Gastroesophageal sphincter (tissue), 4 donors: ENCODE measurements at places on chromosomes 7 and 10.

DNA sequence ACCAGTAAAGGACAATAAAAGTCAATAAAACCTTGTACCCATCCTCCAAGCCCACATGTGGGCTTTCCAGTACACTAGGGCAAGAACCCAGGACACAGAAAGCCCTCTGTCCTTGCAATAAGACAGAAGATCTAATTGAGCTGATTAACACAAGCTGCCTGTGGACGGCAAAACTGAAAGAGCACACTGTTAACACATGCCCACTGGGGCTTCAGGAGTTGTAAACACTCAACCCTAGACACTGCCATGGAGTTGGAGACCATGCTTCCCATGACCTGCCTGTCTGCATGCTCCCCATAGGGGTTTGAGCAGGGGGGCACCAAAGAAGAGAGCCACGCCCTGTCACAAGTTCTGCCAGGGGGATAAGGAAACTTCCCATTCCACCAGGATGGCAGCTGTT is 22.6 kb upstream of the WIPF3 start:
- H3K4me1 ChIP-seq, result no peaks in the 10 kb centered on the region
- H3K4me3 ChIP-seq, result no peak overlapping the region

DNA sequence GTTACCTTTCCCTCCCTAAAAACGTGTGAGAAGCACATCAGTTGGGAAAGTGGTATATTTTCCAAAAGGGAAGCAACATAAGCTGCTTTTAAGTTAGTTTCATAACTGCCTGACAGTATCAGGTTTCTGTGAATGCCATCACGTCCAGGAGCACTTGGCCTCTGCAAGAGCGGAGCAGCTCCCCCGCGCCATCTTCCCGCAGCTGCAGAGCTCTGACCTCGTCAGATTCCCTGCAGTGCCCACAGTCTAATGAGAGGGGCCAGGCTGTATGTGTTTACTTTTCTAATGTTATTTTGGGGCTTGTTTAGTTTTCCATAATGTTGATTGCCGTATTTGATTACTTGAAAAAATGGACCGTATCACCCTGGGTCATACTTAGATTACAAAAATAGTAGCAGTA is 74.2 kb downstream of the MGMT start:
- H3K4me1 ChIP-seq, result no peaks in the 10 kb centered on the region
- no peak overlapping the region for H3K27ac ChIP-seq
- ATAC-seq, result no peak
- H3K36me3 ChIP-seq, result peaks cover 28% of the 10 kb centered on the region

DNA sequence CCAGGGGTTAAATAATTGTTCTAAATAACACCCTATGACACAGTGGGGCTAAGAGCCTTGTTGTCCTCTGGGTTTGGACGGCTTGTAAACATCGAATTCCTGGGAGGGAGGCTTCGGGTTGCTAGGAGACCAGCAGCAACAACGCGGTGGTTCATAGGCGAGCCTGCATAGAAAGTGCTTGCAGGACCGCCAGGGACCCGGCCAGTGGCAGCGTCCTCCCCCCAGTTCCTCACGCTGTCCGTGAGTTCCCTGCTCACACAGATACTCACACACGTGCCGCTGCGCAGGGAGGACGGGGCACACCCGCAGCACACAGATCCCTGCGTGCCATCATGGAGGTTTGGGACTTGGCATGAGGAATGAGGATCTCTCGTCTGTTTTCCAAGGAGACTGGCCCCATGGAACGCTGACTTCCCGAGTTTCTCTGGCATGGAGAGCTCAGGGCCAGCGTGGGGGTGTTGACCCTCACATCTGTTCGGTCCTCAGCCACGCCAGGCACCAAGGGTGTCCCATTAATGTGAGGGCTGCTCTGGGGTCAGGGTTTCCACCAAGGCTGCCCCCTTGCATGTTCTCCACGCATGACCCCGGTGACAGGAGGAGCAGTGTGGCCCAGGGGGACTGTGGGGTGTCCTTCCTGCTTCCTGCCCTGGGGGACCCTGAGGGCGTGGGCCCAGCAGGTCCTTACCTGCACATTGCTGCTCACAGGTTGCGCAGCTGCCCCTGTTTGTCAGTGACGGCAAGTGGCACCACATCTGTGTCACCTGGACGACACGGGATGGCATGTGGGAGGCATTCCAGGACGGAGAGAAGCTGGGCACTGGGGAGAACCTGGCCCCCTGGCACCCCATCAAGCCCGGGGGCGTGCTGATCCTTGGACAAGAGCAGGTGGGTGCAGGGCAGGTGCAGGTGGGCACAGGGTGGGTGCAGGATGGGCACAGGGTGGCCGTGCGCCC is 9.7 kb downstream of the NPTX2 start:
- H3K27ac ChIP-seq, result no peak overlapping the region
- no peak for ATAC-seq
- no peaks in the 10 kb centered on the region for H3K4me1 ChIP-seq
- H3K36me3 ChIP-seq, result no peaks in the 10 kb centered on the region
- H3K27me3 ChIP-seq, result peaks cover 45% of the 10 kb centered on the region
- H3K4me3 ChIP-seq, result no peak overlapping the region

DNA sequence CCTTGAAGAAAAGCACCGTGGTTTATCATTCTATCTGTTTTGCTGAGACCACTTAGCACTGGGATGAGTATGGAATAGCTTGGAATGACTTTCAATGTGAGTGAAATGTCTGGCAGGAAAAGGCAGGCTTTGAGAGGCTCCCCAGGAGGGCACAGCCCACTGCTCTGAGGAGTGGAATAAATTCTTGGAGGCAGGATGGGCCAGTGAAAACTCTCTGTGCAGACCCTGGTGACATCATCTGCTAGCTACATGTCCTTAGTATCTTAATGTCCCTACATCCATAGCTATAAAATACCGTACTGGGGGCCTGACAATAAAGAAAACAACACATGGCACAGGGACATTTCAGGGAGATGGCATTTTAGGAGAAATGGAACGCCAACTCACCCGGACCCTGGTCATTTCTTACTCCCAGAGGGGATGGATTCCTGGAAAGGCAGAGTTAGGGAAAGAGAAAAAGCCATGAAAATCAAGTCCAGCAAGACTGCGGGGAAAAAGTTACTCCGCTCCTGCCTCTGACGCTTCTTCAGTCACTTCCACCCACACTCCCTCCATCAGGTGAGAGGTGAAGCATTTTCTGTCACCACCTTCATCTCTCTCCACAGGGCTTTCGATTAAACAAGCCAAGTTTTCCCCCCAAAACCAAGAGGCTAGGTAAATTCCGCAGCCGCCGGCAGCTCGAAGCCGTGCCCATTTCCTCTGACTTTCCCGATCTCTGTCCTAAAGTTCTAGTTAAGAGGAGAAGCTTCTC is 991 bp downstream of the ZNF239 start:
- no peaks in the 10 kb centered on the region for H3K27me3 ChIP-seq
- ATAC-seq, result no peak
- no peaks in the 10 kb centered on the region for H3K36me3 ChIP-seq

DNA sequence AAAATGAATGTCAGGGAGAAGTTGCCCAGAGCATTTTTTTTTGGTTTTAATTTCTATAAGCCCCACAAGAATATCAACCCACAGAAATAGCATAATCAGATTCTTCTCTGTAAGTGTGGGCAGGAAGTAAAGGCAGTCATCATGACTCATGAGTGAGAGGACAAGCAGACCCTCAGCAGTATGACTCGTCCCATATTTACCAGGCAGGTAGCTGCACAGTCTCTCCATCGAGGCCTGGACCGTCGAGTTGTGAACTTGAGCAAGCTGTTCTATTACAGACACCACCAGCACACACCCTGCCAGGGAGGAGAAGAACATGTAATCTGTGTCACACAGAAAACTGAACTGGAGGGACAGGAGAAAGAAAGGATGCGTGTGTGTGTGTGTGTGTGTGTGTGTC is 37.8 kb downstream of the AOAH start:
- H3K27ac ChIP-seq, result no peak overlapping the region
- H3K4me1 ChIP-seq, result no peaks in the 10 kb centered on the region
- H3K27me3 ChIP-seq, result no peaks in the 10 kb centered on the region
- H3K4me3 ChIP-seq, result no peak overlapping the region
- no peaks in the 10 kb centered on the region for H3K36me3 ChIP-seq
- ATAC-seq, result no peak

DNA sequence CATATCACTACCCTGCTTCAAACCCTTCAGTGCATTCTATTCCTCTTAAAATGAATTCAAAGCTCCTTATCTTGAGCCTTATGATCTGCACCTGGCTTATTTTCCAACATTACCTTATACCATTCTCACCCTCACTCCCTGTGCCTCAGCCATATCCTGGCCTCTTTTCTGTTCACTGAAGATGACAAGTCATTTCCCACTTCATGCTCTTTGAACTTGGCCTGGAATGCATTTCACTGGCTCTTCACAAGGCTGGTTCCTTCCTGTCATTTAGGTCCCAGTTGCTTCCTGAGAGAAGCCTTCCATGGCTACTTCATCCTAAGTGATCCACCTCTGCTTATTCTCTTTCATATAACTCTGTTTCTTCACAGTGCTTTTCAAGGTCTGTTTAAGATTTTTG is 3.2 kb upstream of the LIPF start:
- ATAC-seq, result no peak
- no peaks in the 10 kb centered on the region for H3K36me3 ChIP-seq
- H3K4me1 ChIP-seq, result no peaks in the 10 kb centered on the region
- no peak overlapping the region for H3K27ac ChIP-seq
- H3K27me3 ChIP-seq, result no peaks in the 10 kb centered on the region

DNA sequence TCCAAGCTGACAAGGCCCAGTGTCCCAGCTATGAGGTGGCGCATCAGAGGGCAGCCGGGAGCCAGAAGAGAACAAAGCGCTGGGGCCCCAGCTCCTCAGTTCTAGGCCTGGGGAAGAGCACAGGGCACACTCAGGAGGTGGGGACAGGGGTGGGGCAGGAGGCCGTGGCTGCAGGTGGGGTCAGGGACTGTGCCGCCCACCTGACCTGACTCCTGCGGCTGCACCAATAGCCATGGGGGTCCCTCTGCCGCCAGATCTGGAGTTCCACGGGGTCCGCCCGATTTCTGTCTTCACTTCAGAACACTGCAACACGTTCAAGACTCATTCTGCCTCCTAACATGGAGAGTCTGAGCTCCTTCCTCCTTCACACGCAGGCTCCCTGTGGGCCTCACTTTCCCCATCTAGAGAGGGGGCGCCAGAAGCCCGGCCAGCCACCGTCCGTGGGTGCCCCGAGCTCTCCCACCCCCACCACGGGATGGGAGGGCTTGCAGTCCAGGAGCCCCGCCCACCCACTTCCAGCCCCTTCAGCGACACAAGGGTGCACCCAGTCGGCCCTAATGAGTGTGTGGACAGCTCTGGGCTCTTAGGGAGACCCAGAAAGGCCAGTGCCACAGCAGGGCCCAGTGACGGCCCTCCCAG is 278.3 kb downstream of the MAD1L1 start:
- H3K36me3 ChIP-seq, result peaks cover 13% of the 10 kb centered on the region
- no peak overlapping the region for H3K27ac ChIP-seq
- H3K4me3 ChIP-seq, result no peak overlapping the region
- ATAC-seq, result no peak
- H3K27me3 ChIP-seq, result no peaks in the 10 kb centered on the region

- no peak for ATAC-seq
- no peaks in the 10 kb centered on the region for H3K36me3 ChIP-seq
- no peaks in the 10 kb centered on the region for H3K4me1 ChIP-seq
- H3K27me3 ChIP-seq, result no peaks in the 10 kb centered on the region
- H3K4me3 ChIP-seq, result no peak overlapping the region
- H3K27ac ChIP-seq, result no peak overlapping the region
Observed at GRCh38 chr7:72409638-72410015, 2.5 kb downstream of the CALN1 start.

DNA sequence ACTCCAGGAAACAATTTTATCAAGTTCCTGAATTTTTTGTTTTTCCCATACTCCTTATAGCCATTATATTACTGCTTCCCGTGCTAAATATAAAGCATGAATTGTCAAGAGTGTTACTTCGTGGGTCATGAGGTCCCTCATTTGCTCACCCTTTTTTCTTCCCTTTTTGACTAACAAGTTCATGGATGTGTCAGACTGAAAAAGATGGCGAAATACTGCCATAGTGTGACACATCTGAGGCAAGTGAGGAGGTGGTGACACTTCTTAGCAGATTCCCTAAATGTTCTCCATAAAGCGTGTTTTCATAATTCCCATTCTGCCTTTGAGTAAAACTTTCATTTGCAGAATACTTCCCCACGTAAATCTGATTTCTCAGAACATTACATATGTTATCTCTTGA is 269.6 kb upstream of the FZD1 start:
- no peaks in the 10 kb centered on the region for H3K4me1 ChIP-seq
- ATAC-seq, result no peak
- H3K4me3 ChIP-seq, result no peak overlapping the region
- H3K27me3 ChIP-seq, result no peaks in the 10 kb centered on the region
- H3K27ac ChIP-seq, result no peak overlapping the region

- peaks cover 89% of the 10 kb centered on the region for H3K27me3 ChIP-seq
- ATAC-seq, result no peak
- H3K36me3 ChIP-seq, result no peaks in the 10 kb centered on the region
- H3K27ac ChIP-seq, result no peak overlapping the region
Observed at GRCh38 chr10:98055841-98056516, 25.6 kb upstream of the CRTAC1 start.
